ENCODE measurements at places on chromosomes 13 and 19.

- DNase-seq: no peak
Observed at GRCh38 chr13:44768239-44768638, 192.1 kb upstream of the TSC22D1 start.

- DNase-seq: no peak
Observed at GRCh38 chr19:40726279-40726678, 9.4 kb downstream of the ITPKC start.

GRCh38 chr19:10237702-10238101, 6.6 kb upstream of the S1PR2 start:
- no peak for DNase-seq

- no peak for DNase-seq
Observed at GRCh38 chr19:54275951-54276350, 5.0 kb downstream of the LILRB2 start.

DNA sequence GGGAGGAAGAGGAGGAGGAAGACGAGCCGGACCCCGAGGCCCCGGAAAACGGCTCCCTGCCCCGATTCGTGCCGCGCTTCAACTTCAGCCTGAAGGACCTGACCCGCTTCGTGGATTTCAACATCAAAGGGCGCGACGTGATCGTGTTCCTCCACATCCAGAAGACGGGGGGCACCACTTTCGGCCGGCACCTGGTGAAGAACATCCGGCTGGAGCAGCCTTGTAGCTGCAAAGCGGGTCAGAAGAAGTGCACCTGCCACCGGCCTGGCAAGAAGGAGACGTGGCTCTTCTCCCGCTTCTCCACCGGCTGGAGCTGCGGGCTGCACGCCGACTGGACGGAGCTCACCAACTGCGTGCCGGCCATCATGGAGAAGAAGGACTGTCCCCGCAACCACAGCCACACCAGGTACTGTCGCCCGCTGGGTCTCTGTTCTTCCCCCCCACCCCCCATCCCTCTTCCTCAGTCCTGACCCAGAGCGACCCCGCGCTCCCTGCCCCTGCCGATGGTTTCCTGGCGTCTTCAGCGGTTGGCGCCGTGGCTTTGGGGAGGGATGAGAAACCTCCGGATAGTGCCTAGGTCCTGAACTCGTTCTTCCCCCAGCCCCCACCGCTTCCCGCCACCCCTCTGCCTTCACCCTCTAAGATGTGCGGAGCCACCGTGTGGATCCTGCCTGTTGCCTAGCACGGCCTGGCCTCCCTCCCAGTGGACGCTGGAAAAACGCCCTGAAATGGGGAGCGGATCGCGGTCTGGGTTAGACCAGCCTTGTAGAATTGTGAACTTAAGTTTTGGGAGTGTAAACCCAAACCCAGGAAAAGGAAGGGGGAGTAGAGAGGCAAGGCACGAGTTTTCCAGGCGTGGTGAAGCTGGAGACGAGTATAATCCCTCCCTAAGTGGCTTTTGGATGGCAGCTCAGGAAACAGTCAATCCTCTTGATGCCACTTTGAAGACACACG, 1.5 kb downstream of the HS6ST3 start:
- DNase-seq: no peak

DNA sequence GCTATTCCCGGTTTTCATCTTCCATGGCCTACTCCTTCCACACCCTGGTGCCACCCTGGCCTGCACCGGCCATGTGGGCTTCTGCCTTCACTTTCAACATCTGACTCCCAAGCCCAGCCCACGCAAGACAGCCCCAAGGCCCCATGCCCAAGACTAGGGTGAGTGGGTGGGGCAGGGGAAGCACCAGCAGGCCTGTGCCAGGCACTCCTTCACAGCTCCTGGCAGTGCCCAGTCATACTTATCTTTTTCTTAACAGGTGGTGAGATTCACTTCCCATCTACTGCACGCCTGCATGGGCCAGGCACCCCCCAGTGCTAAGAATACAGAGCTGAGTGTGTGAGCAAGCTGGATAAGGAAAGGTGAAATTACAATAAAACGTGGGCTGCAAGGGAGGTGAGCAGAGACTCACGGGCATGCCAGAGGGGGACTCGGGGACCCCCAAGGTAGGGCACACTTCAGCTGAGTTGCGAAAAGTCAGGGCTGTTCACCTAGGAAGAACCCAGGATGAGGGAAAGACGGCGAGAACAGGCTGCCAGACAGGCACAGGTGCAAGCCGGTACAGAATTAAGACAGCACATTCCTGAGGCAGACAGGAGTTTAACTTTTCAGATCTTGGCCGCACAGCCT, 55.7 kb downstream of the COL4A1 start:
- no peak for DNase-seq

GRCh38 chr13:71880753-71881541, 13.9 kb upstream of the DACH1 start:
- DNase-seq: no peak

GRCh38 chr19:23118400-23118799, 1.6 kb downstream of the ZNF730 start:
- no peak for DNase-seq

DNA sequence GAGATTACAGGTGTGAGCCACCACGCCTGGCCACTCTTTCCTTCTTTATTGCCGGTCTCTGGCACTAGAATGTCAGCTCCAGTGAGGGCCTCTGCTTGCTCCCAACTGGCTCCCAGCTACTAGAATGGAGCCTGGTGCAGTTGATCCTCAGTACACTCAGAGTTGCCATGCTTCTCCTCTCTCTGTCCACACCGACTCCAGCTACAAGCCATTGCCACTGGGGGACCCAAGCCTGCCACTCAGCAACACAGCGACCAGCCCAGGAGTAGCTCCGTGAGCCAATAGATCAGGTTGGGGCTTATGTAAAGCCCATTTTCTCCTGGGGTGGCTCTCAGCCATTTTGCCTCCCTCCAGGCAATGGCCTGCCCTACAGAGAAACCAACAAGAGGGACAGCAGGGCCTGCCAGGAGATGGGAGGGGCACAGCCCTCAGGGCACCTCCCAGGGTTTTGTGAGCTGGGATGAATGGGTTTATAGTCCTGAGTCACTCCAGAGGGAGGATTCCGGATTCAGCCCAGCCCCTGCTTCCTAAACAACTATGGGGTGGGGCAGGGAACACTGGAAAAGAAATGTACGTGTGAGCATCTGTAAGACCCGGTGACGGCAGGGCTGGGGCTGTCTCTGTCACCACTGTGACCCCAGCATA, 36.5 kb downstream of the OPA3 start:
- DNase-seq: no peak

- DNase-seq: no peak
Observed at GRCh38 chr13:20351281-20352022, 119.3 kb upstream of the GJB6 start.

GRCh38 chr19:45523642-45524256, 16.5 kb downstream of the VASP start:
- no peak for DNase-seq

- DNase-seq: no peak
Observed at GRCh38 chr13:52969373-52969772, 59.2 kb upstream of the OLFM4 start.

- DNase-seq: no peak
Observed at GRCh38 chr13:32098272-32098671, 66.7 kb downstream of the FRY start.

- DNase-seq: no peak
Observed at GRCh38 chr13:110817143-110817542, 97.7 kb downstream of the ANKRD10 start.

- DNase-seq: no peak
Observed at GRCh38 chr19:40398417-40399131, 8.6 kb upstream of the HIPK4 start.

DNA sequence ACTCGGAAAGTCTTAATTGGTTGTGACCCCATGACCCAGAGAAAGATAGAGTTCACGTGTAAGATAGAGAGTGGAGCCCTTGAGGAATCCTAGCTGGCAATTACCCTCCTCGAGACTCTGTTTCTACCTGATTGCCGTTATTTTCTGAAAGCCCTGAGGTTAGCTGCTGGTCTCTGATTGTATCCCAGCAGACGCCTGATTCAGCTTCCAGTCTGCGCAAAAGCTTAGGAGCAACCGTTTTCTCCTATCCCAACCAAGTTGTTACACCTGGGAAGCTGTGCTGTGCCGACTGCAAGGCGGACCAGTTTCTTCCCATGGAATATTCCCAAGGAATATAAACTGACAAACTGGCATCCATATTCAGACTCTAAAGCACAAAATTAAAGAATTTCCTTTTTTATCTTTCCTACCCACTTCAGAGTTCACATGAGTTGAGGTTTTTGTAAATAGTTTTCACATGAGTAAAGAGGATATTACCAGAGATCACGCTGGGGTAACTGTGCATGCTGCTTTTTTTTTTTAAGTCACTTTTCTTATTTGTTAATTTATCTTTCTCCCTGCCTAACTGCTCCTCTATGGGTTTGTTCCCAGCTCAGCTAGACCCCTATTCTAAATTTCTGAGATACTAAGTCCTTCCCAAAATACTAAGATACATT, 1.5 kb upstream of the TRPC4 start:
- no peak for DNase-seq

- no peak for DNase-seq
Observed at GRCh38 chr19:16928916-16929315, 40.1 kb downstream of the F2RL3 start.

DNA sequence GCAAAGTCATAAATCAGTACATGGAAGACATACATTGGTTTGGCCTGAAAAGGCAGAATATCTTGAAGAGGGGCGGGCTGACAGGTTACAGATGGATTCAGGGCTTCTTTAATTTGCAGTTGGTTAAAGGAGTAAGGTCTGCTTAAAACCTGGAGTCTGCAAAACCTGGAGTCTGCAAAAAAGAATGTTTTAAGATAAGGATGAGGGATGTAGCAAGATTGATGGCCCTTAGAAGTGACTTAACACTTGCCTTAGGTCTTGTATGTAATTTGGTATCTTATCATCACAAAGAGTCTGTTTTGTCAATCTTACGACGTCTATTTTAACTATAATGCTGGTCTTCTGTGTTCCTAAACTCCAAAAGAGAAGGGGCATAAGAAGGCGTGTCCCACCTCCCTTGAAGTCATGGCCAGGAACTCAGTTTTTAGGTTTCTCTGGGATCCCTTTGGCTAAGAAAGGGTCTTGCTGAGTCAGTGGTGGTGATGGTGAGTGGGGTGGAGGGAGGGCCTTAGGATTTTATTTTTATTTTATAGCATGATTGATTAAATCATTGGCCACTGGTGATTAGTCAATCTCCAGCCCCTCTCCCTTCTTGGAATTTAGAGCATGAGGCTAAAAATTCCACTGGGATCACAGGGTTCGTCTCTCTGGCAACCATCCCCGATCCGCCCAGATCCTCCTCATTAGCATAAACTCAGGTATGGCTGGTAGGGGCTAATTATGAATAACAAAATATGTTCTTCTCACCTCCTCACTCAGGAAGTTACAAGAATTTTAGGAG, 10.1 kb upstream of the HAS1 start:
- no peak for DNase-seq

GRCh38 chr13:94859278-94859691, 146.9 kb upstream of the SOX21 start:
- no peak for DNase-seq

DNA sequence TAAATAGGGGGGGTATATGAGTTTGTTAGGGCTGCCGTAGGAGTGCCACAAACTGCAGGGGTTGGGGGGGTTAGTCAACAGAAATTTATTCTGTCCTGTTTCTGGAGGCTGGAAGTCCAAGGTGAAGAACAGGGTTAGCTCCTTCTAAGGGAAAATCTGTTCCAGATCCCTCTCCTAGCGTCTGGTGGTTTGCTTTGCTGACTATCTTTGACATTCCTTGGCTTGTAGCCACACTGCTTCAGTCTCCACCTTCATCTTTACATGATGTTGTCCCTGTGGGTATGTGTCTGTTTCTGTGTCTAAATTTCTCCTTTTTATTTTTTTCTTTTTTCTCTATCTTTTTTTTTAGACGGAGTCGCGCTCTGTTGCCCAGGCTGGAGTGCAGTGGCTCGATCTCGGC, 8.1 kb upstream of the ICAM1 start:
- DNase-seq: no peak

GRCh38 chr19:566403-566802, 6.0 kb upstream of the BSG start:
- peak; percentile 93 for DNase-seq
